ENCODE measurements at places on chromosomes 2 and 18.

GRCh38 chr18:56100090-56100722 is 512.2 kb upstream of the TCF4 start:
- no peak for DNase-seq

DNA sequence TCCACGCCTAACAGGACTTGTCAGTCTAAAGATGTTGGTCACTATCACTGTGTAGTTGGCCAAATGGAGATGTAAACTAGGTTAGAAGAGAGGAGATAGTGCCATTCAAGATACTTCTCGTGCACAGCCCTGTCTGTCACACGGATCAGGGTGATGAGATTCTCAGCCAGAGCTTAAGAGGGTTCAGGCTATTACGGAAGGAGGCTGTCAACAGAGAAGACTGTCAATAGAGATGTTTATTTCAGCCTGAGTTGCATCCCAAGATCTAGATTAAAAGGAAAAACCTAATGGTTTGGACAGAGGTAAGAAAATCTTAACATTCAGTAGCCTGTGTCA is 83.4 kb downstream of the AAK1 start:
- DNase-seq: no peak

GRCh38 chr2:224263571-224264043 is 138.3 kb downstream of the FAM124B start:
- DNase-seq: no peak

- no peak for DNase-seq
Measured at GRCh38 chr2:128323555-128323931, 4.9 kb upstream of the HS6ST1 start.

DNA sequence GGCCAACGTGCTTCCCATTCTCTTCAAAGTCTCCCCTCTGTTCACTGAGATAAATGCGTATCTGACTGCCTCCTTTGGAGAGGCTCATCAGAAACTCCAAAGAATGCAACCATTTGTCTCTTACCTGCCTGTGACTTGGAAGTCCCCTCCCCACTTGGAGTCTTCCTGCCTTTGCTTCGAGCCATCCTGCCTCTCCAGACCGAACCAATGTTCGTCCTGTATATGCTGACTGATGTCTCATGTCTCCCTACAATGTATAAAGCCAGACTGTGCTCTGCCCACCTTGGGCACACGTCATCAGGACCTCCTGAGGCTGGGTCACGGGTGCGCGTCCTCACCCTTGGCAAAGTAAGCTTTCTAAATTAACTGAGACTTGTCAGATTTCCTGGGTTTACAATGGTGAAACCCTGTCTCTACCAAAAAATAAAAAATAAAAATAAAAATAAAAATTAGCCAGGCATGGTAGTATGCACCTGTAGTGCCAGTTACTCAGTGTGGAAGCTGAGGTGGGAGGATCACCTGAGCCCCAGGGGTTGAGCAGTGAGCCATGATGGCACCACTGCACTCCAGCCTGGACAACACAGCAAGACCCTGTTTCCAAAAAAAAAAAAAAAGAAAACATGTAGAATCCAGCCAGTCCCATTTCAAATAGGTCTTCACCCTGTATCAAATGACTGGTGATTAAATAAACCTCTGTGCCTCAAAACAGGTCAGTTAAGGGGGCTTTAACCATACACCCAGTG is 29.0 kb downstream of the HDLBP start:
- DNase-seq: no peak

DNA sequence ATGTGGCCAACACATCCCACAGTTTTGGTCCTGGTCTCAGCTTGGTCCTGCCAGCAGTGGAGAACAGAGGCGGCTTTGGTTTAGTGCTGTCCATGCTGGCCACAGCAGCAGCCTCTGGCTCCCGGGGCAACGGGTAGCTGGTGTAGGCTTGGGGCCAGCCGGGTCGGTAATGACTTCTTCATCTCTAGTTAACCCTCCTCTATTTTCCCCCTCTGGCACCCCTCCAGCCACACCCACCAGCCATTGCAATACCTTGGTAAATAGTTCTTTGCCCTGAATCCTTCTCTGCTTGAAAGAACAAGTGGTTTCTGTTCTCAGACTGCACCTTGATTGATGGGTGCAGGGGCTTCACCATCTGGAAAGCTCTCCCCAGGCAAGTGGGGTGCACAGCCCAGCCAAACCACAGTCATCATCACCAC is 31.7 kb upstream of the ZNF396 start:
- no peak for DNase-seq

GRCh38 chr18:50334546-50335152 is 40.2 kb upstream of the SKA1 start:
- no peak for DNase-seq

DNA sequence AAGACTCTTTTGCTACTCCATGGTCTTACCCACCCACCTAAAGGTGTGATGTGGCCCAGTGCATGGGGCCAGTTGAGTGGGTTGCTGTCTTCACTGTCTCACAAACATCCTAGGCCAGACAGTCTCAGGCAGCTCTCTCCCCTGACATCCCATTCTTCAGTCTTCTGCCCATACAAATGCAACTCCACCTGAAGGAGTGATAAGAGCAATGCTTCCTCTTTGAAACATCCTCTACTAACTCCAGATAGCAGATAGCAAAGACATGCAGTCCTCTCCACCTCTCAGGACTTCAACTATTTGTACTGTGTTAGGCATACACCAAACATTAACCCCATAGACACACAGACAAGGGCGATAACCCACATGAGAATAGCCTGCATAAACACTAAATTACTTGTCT is 71.3 kb downstream of the MTHFD2 start:
- no peak for DNase-seq

GRCh38 chr2:203893840-203894239 is 26.3 kb downstream of the CTLA4 start:
- DNase-seq: no peak

GRCh38 chr2:219962801-219963200 is 335.4 kb downstream of the SLC4A3 start:
- no peak for DNase-seq

GRCh38 chr2:186309901-186310300 is 176.2 kb upstream of the ZC3H15 start:
- no peak for DNase-seq

DNA sequence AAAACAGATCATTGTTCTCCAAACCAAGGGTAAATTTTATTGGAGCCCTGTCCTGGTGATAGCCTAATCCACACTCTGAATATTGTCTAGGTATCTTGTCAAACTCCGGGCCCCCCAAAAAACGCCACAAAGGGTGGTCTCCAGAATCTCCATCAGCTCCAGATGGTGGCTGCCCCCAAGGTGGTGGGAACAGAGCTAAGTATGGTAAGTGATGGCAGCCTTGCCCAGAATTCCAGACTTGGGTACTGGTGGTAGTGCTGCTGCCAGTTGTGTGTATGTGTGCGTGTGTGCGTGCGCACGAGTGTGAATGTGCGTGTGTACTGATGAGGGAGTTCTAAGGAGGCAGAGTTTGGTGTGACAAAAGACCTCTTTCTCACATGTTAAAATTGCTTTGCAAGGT is 51.2 kb downstream of the GREB1 start:
- no peak for DNase-seq

DNA sequence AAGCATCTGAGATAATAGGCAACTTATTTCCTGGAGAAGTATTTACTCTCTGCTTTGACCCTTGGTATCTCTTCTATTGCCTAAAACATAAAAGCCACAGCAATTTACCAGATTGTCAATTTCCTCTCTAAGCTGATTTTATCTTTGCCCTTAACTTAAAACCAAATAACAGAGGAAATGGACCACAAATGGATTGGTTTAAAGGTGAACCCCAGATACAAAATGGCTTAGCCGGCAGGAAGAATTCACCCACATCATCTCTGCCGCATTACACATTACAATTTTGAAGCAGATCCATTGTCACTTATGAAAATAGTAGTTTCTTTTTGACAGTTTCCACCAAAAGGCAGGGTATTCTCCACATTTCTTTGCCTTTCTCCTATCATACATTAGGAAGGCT is 585.8 kb upstream of the CHAC2 start:
- DNase-seq: no peak

DNA sequence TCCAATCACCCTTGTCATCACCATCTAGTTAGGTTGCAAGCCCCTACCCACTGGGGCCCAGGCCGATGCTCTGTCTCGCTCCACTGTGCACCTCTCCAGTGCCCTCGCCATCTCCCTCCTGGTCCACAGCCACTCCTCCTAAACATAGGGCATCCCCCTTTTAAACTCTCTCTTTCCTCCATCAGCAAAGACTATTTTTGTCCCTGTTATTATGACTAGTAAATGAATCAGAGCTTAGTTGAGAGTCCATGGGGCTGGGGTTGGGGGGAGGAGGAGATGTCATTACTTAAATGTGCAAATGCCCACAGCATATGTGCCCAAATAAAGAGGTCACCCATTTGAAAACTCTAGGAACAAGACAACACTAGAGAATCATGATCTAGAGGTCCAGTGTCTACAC is 167.4 kb downstream of the TRABD2A start:
- no peak for DNase-seq

GRCh38 chr2:4499316-4500030 is 796.1 kb downstream of the DCDC2C start:
- DNase-seq: no peak

- DNase-seq: no peak
Measured at GRCh38 chr18:3689986-3690763, 240.2 kb downstream of the TGIF1 start.

DNA sequence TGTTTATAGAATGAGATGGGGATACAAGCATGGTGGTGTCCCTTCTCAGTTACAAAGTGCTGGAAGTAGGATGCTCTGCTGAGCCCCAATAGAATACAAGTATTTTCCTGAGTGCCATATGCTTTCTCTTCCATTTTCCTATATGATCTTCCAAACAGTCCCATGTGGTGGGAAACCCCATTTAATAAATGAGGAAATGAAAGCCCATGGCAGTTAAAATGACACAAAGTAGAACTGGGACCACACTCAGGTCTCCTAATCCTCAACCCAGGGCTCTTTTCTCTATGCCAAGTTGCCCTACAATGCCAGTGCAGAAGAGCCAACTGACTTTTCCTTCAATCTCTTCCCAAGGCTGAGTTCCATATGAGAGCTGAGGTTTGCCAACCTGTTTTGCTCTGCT is 210.2 kb upstream of the FBXO11 start:
- DNase-seq: no peak

- no peak for DNase-seq
Measured at GRCh38 chr2:63780518-63781155, 61.1 kb upstream of the UGP2 start.

- no peak for DNase-seq
Measured at GRCh38 chr18:21363348-21363747, 121.3 kb downstream of the GREB1L start.

GRCh38 chr2:79862756-79863155 is 349.9 kb downstream of the CTNNA2 start:
- DNase-seq: no peak

GRCh38 chr2:187105218-187105617 is 256.2 kb upstream of the ZSWIM2 start:
- no peak for DNase-seq

GRCh38 chr2:197450465-197450864 is 2.9 kb upstream of the COQ10B start:
- DNase-seq: no peak

DNA sequence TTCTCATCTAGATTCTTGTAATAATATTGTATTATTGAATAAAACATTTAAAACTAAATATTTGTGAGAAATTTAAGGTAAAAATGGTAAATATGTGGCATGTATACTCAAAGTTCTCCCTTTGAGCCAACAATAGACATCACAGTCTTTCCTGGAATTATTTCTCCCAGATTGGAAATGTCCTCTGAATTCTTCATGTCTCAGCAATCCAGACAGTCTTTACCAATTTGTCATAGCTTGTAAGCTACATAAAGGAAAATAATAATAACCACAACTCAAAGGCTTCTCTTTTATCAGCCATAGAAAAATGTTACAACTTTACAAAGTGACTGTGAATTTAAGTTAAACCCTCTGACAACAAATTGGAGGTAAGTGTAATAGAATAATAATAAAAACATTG is 784.9 kb downstream of the EPHA4 start:
- DNase-seq: no peak

GRCh38 chr2:213411582-213412289 is 127.5 kb downstream of the SPAG16 start:
- no peak for DNase-seq

DNA sequence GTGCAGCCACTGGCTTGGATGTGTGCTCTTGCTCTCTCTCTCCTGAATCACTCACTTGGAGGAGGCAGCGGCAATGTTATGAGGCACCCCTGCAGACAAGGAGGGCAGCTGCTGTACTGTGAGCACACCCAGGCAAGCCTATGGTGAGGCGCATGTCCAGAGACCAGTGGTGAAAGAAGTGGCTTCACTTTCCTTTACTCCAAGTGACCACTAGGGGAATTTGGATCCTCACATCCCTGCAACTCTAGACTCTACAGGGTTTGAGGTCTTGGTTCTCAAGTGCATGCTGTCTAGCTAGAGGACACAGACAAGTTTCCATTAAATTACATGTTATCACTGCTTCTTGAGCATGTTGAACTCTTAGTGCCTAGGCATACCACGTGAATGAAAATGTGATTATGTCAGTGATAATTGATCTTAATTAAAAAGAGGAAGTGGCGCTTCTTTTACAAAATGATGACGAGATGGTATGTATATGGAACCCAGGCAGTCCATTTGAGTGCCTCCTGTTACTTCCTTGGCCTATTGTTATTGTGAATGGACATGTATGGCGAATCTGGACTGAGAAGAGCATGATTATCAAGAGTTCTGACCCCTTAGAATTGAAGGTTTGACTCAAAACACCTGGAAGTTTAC is 181.0 kb upstream of the CDH2 start:
- DNase-seq: no peak

DNA sequence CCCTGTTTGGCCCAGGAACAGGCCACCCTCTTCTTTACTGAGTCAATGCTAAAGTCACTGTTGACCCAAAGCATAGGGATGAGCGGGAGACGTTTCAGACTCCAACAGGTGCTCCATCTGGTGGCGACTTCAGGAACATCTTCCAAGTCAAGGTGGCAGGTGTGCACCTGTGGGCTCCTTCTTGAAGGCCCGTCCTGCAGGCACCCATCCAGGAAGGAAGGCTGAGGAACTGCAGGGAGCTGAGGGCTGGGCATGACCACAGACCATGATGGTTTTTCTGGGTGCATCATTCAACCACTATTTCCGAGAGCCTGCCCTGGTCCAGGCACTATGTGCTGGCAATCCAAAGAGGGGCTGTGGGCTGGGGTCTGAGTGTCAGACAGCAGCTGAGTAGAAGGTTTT is 142.8 kb downstream of the NDUFA10 start:
- peak; percentile 8 for DNase-seq

- no peak for DNase-seq
Measured at GRCh38 chr2:144281476-144281875, 238.4 kb downstream of the ZEB2 start.
